SHP77 (cell line): ENCODE measurements at places on chromosomes 12 and 14.

- DNase-seq: no peak
Observed at GRCh38 chr12:9260931-9261330, 52.7 kb upstream of the PZP start.

DNA sequence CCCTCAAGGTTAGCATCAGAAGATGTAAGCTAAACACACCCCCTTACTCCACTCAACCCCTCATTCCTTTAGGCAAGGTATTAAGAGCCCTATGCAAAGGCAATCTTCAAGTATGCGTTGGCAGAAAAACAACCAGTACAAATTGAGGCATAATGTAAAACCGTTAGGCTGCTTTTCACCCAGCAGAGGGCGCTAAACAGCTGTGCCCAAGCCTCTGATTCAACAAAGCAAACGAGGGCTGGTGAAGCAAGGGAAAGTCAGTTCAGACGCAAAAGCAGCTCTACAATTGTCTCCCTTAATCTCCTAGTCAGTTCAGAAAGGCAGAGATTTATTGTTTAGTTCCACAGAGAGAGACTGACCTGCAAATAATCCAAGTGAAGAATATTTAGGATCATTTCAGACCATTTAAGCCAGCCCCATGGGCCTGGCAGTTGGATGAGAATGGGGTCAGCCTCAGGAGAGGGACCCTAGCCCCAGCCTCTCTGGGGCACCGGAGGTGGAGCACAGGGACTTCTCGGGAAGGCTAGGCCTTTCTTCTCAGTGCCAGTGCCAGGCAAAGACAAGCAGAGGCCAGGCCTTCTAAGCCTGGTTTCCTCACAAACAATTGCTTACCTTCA, 23.5 kb downstream of the DCAF5 start:
- peak; percentile 72 for DNase-seq

GRCh38 chr12:402029-402389, 565 bp downstream of the CCDC77 start:
- DNase-seq: no peak

DNA sequence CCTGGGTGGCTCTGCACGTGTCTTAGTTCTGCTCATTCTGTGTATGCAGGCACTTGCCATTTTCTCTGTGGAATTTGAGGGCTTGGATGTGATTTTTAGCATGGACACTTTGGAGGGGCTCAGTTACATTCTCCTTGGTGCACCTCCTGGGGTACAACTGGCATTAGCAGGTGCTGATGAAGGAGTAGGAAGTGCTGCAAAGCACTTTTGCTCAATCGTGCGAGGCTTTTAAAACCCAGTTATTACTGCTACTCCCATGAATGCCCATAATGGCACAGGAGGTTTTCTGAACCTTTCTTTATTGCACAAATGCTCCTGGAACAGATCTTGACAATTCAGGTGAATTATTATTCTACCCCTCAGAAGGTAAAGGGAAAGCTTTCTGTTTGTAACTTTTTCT, 78.7 kb downstream of the SLC25A47 start:
- DNase-seq: no peak

GRCh38 chr14:105495990-105496830, 5.2 kb downstream of the TEDC1 start:
- DNase-seq: no peak

GRCh38 chr12:132262256-132263060, 66.9 kb downstream of the GALNT9 start:
- DNase-seq: no peak

DNA sequence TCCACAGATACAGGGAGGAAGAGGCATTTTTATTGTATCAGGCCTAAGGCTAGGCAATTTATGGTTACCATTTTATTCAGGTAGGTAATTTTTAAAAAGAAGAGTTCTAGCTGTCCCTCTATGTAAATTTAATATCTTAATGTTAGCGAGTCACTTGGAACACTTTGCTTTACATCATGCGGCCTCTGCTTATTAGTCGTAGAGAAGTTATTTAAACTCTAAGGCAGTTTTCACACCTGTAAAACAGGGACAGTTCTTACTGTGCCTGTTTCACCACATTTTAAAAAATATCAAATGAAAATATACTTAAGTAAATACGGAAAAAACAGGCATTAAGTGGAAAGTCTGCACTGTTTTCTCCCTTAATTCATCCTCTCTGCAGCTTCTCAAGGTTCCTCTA, 71.4 kb upstream of the POC1B start:
- DNase-seq: no peak

- no peak for DNase-seq
Observed at GRCh38 chr14:34364201-34364600, 97.8 kb downstream of the SPTSSA start.

DNA sequence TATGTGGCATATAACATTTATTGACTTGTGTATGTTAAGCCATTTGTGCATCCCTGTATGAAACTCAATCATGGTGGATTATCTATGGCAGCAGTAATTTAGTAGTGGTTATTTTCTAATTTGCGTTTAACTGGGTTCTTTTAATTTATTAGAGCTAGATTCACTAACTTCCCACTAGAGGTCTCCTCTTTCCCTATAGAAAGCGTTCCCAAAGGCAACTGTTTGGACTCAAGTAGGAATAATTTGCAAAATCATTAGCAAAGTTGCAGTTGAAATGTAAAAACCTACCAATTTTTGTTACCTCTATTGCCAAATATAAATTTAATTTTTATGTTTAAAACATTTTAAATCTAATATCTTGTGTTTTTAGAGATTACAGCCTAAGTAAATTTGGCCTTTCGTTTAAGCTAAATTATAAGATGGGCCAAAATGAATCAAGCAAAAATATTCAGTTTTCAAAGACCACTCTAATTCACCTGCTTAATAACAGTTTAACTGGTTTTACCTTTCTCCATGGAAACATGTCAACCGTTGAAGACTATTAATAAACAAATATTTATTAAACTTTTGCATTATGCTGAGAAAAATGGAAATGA, 6.0 kb downstream of the DMAC2L start:
- peak; percentile 24 for DNase-seq

GRCh38 chr12:24772813-24773212, 176.1 kb downstream of the BCAT1 start:
- no peak for DNase-seq

- no peak for DNase-seq
Observed at GRCh38 chr14:60487211-60487610, 1.3 kb upstream of the C14orf39 start.

- DNase-seq: no peak
Observed at GRCh38 chr12:116502141-116502725, 56.9 kb upstream of the MAP1LC3B2 start.

- DNase-seq: no peak
Observed at GRCh38 chr14:24289649-24290280, 9.8 kb downstream of the DHRS1 start.

GRCh38 chr12:7716381-7716780, 5.1 kb downstream of the DPPA3 start:
- no peak for DNase-seq

DNA sequence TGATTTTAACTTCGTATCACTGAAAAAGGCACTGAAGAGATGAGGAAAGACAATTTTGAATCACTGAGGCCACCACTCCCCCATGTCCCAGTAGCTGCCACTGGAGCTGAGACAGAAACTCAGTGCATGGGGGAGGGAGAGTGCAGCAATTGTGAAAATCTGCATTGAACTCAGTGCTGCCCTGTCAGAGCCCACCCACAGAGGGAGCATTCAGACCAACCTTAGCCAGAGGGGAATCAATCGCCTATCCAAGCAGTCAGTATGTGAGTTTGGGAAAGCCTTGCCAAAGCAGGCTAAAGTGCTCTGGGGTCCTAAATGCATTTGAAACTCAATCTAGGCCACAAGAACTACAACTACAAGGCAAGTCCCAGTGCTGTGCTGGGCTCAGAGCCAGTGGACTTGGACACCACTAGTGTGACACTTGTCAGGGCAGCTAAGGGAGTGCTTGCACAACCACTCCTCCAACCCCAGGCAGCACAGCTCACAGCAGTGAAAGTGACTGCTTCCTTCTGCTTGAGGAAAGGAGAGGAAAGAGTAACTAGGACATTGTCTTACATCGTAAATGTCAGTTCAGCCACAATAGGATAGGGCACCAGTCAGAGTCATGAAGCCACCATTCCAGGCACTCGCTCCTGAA, 13.3 kb downstream of the RNASE3 start:
- DNase-seq: no peak

GRCh38 chr14:65304963-65305362, 107.6 kb upstream of the FUT8 start:
- no peak for DNase-seq

DNA sequence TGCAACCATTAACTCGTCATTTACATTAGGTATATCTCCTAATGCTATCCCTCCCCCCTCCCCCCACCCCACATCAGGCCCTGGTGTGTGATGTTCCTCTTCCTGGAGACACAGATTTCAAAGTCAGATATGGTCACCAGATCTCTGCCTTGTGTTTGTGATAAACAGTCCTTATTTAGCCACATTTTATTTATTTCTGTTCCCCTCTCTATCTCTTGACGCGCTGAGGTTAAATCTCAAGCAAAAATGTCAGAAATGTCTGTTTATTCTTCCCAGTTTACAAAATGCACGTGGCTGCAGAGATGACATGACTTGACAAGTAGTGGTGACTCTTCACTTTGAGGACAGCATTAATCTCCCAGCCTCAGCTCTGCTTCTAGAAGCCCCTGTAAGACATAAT, 11.5 kb upstream of the RASSF3 start:
- DNase-seq: no peak

DNA sequence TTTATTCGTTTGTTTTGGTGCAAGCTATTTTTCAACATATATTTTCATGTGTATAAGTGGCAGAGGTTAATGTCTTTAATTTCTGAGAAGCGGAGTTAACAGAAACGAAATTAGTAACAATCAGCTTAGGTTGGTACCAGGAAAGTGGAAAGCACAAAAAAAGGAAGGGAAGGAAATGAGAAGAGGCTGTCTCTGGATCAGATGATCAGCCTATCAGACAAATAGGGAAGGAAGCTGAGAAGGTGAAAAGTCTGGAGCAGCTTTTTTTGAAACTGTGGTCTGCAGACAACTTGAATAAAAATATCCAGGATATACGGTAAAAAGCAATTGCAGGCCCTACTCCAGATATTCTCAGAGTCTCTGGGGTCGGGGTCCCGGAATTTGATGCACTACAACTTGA, 265.0 kb downstream of the SSPN start:
- no peak for DNase-seq

DNA sequence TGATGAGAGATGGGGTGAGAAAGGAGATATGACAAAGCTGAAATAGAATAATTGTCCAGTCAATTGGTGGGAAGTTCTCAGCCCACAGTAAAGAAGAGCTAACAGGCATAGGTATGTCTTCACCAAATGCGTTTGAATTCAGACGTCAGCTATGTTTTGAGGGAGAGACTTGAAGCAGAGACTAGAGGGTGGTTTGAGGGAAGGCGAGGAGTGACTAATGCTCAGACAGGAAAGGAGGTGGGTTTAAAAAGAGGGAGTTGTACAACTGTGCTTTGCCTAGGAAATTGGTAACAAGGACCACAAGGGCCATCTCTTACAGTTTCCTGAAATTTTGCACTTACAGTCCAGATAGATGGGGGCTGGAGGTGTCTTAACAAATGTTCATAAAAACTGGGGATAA, 6.4 kb downstream of the JKAMP start:
- DNase-seq: no peak

- no peak for DNase-seq
Observed at GRCh38 chr14:89237921-89238529, 179.0 kb downstream of the FOXN3 start.

DNA sequence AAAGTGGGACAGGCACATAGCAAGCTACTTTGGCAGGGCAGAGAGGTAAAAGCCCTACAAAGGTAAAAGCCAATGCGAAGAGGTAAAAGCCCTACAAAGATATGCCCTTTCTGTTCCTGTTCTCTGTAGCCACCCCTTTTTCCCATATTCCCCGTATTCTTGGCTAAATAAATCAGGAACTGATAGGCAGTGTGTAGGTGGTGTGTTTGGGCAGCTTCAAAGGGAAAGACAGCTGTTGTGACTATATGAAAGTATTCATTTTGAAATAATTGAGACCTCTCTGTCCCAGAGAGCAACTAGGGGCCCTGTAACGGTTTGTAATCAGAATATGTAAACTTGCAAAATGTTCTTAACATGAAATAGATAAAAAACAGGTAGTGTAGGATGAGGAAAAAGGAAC, 11.3 kb upstream of the SLC41A2 start:
- no peak for DNase-seq
